ENCODE measurements at places on chromosomes 7 and 10. TPM values are rescaled to one million over a fixed set of nuclear protein-coding genes. Genes with fewer than 3 reads are reported as not detected.

OR2A12 gene
- not detected for total RNA-seq

DNA sequence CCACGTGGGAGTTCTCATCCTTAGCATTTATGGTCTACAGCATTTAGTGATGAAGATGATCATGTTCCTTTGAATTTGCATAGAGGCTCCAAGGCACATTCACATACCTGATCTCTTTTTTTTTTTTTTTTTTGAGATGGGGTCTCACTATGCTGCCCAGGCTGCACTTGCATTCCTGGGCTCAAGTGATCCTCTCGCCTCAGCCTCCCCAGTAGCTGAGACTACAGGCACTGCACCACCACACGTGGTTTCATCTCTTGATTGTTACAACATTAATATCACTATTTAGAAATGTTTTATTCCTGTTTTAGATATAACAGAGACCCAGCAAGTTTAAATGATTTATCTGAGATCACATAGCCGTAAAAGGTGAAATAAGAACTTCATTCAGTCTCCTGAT lies 13.8 kb downstream of the CDHR3 start:
- no peak for DNase-seq

- DNase-seq: no peak
Measured at GRCh38 chr7:44595934-44596635, 10.3 kb upstream of the OGDH start.

GRCh38 chr7:27822245-27822644 lies 82.3 kb downstream of the TAX1BP1 start:
- no peak for DNase-seq

NPTX2 gene
- total RNA-seq: 15.9 TPM

TFEC gene
- total RNA-seq: not detected

GPR158 gene
- 0.26 TPM for total RNA-seq

HYAL4 gene
- total RNA-seq: not detected

GRCh38 chr10:43676331-43676730 lies 27.6 kb upstream of the ZNF32 start:
- no peak for DNase-seq

DNA sequence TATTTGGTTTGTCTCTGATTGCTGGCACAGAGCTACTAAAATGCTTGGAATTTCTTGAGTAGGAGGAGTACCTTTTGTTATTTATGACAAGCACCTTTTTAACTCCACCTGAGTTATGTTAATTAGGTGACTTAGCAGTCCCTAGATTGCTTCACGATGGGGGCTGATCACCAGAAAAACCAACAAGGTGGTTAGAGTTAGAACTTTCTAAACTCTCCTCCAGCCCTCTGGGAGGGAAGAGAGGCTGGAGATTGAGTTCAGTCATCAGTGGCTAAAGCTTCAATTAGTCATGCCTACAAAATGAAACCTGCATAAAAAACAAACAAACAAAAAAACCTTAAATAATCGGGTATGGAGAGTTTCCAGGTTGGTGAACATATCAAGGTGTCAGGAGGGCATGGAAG lies 23.6 kb upstream of the ING3 start:
- no peak for DNase-seq

KLF14 gene
- not detected for total RNA-seq
